ENCODE measurements at places on chromosomes 6 and 20.

DNA sequence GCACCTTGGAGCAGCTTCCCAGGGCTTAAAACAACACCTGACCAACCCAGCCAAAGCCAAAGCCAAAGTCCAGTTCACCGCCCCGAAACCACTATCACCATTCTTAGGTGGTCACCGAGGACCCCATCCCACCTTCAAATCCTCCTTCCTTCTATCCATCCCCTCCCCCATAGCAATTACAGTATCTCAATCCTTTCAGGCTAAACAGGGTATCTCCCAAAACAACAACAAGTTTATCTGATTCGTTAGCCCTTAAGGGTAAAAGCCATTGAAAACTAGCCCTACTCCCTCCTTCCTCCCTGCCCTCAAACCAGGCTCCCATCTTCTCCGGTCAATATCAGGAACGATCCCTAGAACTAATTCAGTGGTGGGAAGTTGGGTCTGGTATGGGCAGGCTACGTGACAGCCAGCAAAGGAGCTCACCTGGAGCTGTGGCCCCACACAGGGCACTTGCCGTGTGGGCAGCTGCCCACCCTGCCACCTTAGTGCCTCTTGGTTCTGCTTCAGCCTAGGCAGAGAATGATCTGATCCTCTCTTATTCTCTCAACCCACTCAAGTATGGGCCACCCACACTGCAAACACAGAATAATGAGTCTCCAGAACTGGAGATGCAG lies 2.0 kb downstream of the ARHGAP18 start:
- no peak for DNase-seq

DNA sequence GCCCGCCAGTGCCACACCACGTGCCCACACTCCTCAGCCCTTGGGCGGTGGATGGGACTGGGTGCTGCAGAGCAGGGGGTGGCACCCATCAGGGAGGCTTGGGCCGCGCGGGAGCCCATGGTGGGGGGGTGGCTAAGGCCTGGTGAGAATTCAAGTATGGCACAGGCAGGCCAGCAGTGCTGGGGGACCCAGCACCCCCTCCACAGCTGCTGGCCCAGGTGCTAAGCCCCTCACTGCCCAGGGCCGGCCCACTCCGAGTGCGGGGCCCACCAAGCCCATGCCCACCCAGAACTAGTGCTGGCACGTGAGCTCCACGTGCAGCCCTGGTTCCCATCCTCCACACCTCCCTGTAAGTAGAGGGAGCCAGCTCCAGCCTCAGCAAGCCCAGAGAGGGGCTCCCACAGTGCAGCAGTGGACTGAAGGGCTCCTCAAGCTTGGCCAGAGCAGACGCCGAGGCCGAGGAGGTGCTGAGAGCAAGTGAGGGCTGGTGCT lies 1091.1 kb upstream of the GJE1 start:
- DNase-seq: no peak

DNA sequence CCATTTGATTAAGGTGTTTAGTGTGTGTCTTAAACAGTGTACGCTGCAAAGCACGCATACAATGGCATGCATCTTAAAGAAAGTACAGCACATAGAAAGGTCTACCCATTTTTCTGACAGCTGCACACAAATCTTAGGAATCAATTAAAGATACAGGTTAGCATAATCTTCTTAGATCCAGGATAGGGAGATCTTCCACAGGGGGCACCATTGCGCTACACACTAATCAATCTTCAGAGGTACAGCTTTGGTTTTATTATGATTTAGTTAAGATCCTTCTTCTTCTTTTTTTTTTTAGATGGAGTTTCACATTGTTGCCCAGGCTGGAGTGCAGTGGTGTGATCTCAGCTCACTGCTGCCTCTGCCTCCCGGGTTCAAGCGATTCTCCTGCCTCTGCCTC lies 63.7 kb upstream of the BEND3 start:
- no peak for DNase-seq

GRCh38 chr6:79057746-79058145 lies 20.3 kb downstream of the PHIP start:
- no peak for DNase-seq

DNA sequence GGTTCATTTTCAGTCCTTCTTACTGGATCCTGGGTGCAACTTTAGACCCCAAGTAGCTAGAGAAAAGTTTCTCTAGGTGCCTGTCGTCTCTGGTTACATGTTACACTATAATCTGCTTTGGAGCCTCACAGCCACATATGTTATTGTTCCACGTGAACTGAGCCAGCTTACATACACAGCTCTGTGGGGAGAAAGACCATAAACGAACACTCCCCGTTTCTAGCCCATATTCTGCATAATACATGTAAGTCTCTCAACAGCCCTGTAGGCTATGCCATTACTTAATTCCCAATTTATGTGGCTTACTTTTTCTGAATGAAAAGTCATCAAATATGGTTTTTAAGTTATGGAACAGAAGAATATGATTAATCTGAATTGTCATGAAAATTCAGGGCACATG lies 233.8 kb downstream of the BCKDHB start:
- DNase-seq: no peak

GRCh38 chr20:33394718-33395117 lies 6.6 kb downstream of the CDK5RAP1 start:
- no peak for DNase-seq

DNA sequence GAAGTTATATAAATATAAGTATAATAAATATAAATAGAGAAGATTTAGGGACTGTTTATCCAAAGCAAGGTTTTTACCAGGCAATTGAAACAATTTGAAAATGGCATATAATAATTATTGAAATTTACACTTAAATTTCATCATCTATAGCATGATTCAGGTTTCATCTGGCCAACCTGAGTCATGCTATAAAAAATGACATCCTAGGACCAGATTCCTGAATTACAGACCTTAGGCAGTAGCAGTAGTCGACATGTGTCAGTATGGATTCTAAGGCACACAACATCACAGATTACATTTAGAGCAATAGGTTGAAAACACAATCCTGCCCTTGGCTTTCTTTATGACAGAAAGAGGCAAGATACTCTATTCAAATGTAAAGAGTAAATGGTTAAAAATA lies 592.3 kb downstream of the PHF3 start:
- DNase-seq: no peak

DNA sequence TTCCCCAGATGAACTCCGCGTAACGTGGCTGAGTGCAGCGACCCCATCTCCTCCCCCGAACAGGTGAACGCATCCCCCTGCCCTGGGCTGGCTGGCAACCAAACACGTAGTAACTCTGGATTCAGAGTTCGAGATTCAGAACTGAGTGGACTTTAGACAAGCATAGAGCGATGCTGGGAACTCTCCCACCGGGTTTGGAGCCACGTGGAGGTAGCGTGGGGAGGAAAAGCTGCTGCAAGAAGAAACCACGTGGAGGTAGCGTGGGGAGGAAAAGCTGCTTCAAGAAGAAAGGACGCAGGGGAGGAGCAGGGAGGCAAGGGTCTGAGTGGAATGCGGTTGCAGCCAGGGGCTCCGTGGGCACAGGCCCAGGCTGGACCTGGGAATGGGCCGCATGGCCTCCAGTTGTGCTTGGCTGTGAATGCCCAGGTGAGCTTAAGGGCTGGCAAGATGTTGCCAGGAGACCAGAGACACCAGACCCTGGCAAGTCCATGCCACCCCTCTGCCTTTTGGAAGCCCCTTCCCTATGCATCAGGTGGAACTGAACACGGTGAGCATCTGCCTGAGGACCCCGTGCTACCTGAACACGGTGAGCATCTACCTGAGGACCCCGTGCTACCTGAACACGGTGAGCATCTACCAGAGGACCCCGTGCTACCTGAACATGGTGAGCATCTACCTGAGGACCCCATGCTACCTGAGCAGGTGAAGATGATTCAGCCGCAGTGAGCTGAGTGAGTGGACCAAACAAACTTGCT lies 118.0 kb upstream of the FRMD1 start:
- DNase-seq: no peak

- peak; percentile 47 for DNase-seq
Observed at GRCh38 chr20:4815628-4816027, 93.9 kb downstream of the PRND start.

GRCh38 chr6:11160199-11160598 lies 48.7 kb upstream of the ERVFRD-1 start:
- no peak for DNase-seq

DNA sequence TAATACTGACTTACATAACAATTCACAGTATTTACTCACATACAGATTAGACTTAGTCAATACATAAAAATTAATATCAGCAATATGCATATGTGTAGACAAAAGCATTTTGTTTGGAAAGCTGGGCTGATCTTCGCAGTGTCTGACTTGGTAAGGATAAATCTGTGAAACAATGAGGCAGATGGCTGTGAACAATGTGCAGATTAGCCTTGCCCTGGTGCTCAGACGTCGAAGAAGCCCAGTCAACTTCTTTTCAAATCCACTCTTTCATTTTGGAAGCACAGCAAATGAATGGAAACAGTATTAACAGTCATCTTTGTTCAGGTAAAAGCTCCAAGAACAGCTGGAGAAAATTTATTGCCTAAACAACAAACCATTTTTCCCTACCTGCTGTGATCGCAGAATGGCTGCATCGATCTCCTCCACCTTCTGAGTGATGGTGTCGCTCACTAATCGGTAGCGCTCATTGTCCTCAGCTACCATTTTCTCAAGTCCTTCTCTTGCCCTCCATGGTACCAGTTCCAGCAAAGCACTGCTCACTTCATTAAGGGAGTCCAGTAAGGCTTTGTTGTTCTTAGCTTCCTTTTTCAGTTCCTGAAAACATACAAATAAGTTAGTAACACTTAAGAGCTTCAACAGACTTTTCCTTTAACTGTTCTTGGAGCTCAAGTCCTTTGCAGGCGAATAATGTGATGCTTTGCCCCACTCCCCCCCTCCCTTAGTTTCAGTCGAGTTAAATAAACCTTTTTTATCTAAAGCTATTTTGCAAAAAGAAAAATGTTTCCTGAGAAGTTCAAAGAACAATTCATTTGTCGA lies 116.5 kb downstream of the DST start:
- DNase-seq: no peak

GRCh38 chr6:97535800-97536199 lies 252.8 kb upstream of the MMS22L start:
- no peak for DNase-seq

DNA sequence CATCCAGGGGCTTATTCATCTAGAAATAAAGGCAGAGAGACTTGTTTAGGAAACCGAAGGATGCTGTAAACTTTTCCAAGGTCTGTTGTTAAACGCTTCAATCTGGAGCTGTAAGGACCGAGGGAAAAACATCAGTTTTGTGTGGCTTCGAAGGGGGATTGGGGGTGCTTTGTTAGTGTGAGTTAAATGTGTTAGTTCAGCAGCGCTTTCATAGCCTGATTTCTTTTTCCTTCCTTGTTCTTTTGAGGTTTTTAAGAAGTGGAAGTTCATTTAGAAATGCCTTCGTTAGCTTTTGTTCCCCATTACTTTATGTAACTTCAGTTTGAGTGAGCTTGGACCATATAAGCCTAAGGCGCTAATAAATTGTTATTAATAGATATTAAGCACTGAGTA lies 1.5 kb downstream of the ANKS1A start:
- DNase-seq: peak; percentile 55

DNA sequence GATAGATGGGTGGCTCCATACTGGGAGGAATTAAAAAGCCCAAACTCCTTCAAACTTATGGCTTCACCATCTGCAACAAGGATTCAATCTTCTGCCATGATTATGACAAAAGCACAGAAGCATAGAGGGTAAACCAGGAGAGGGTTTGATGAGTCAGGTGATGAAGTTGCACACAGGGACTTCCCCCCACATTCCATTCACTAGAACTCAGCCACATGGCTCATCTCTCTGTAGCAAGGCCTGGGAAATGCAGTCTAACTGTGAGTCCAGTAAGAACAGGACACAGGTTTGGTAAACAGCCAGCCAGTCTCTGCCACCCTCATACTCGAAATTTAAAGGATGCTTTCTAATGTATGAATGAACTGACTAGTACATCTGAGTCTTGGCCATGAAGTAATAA lies 142.9 kb downstream of the HIVEP2 start:
- DNase-seq: peak; percentile 79

GRCh38 chr20:25017257-25017803 lies 24.8 kb upstream of the APMAP start:
- DNase-seq: no peak

DNA sequence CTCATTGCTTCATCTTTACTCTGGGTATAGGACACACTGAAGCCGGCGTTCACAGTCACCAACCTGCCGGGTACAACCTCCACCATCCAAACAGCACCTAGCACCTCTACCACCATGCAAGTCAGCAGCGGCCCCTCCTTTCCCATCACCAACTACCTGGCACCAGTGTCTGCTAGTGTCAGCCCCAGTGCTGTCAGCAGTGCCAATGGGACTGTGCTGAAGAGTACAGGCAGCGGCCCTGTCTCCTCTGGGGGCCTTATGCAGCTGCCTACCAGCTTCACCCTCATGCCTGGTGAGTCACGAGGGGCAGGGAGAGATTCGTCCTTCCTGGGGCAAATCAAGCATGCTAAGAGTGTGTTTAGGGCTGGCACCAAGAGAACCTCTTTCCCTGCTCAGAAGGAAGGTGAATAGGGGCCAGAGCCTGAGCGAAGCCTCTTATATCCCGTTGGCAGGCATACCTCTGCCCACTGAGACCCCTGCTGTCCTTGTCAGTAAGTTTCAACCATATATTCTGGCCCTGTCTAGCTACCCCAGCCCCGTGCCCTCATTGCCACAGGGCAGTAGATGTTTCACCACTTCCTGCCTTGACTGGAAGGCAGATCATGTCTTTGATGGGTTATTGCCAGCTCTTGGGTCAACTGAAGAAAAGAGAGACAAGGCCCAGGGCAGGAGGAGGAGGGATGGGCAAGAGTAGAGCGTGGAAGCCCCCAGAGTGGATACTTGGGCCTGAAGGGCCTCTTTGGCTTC lies 4.8 kb downstream of the SRF start:
- no peak for DNase-seq

- DNase-seq: no peak
Observed at GRCh38 chr6:70241991-70242420, 60.9 kb downstream of the COL9A1 start.

DNA sequence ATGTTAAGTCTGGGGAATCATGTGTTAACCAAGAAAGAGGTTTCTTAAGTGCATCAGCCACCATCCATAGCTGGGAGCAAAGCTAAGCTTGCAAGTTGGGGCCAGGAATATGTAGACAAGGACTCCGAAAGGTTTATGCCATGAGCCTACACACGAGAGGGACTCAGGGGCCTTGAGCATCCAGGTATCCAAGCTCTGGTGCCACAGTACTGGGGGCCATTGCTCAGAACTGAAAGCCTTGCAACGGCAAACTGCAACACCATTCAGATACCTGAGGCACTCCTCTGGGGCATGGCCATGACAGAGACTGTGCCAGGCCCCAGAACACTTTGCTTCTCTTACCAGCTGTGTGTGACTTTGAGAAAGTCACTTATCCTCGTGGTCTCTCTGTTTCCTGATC lies 27.6 kb downstream of the PRND start:
- no peak for DNase-seq

Measured in inflammatory macrophage treated with lipopolysaccharide for 1 hour (primary cell).